ENCODE measurements at places on chromosomes 4 and X.
A peak's percentile ranks its signal among the peaks of the same experiment; 100 is the strongest.

DNA sequence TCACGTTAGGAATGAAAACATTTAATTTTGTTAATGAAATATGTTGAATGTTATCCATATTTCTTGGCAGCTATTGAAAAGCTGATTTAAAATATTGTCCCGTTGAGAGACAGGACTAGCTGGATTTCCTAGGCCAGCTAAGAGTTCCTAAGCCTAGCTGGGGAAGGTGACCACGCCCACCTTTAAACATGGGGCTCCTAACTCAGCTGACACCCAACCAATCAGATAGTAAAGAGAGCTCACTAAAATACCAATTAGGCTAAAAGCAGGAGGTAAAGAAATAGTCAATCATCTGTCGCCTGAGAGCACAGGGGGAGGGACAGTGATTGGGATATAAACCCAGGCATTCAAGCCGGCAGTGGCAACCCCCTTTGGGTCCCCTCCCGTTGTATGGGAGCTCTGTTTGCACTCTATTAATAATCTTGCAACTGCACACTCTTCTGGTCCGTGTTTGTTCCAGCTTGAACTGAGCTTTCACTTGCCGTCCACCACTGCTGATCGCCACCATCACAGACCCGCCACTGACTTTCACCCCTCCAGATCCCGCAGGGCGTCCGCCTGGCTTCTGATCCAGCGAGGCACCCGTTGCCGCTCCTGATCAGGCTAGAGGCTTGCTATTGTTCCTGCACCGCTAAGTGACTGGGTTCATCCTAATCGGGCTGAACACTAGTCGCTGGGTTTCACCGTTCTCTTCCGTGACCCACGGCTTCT is 308.9 kb downstream of the GLUD2 start:
- DNase-seq, result no peak

DNA sequence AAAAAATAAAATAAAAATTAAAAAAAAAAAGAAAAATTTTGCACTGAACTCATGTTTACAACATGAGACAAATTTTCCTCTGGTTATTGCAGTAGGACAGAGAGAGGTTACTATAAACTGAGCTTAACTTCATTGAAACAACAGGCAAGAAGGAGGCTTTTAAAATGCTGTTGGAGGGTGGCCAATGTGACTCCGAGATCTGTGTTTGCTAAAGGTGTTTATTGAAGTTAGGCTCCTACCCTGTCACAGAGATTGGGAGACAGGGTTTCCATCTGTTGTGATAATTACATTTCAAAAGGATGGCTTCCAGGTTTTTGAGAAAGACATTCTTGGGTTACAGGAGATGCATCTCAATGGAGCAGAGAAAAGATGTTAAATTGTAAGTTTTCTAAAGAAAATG is 370.5 kb upstream of the HS3ST1 start:
- DNase-seq, result no peak

DNA sequence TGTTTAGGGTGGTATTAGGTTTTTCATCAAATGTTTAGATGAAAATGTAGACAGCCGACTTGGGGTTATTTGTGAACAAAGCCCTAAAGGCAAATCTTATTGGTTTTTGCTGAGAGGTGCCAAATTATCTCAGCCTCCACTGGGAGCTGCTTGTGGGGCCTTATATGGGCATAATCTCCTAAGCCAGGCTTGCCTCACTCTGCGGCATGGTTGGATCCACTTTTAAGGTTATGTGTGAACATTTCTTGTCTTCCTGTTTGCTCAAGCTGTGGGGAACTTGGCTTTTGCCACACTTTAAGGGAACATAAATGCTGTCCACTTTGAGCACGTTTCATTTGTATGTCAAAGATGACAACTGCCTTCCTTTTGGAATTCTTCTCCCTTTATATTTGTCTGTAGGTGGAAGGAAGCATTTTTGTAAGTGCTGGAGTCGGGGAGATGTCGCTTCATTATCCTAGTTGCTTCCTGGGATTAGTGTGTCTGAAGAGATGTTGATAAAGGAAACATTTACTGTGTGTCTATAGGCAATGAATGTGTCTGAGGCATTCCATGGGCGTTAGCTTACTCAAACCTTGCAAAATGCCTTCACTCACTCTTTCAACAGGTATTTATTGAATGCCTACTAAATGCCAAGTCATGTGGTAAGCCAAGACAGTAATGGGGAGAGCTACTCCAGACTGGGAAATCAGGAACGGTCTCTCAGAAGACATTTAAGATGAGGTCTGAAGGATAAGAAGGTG is 78.3 kb downstream of the SLC9A6 start:
- no peak for DNase-seq

DNA sequence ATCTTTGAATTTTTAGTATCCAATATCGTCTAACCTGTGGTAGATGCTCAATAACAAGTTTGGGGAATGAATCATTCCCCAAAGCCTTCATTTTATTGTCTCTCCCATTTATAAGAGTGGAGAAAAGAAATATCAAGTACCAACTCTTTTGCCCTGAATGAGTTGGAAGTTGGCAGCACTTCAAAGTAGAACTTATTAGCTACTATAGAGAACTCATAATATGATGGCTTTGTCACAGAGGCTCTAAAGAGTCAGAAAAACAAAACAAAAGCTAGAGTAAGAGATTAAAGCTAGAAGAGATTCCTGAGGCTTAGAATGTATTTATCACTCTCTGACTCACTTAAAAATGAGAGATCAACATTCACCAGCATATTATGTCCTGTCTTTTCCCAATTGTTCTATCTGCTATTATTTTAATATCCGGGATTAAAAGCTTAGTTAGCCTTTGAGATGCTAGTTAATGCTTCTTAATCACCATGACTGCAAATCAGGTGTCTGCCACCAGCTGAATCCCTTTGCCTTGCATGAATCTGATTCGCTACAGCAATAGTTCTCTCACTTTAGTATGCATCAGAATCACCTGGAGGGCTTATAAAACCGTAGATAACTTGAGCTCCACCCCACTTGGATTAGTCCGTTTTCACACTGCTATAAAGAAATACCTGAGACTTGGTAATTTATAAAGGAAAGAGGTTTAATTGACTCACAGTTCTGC is 77.9 kb downstream of the PALLD start:
- no peak for DNase-seq

- DNase-seq, result no peak
These were observed 868.5 kb upstream of the SLIT2 start for GRCh38 chr4:19382993-19383756.

DNA sequence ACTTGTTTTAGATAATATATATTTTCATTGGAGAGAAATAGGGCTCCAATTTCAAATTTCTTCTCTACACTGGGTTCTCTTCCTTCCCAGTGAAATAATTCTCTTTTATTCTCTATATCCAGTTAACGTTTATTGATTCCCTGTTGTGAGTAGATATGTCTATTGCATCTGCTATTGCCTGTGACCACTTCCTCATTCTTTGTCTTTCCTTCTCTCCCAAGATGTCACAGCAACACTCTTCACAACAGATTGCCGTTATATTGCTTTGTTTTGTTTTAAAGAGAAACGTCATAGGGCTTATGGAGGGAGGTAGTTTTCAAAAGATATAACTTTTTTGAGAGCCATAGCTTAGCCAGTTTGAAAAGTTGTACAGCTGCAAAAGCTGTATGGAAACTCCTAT is 343.8 kb downstream of the ARHGAP24 start:
- no peak for DNase-seq

DNA sequence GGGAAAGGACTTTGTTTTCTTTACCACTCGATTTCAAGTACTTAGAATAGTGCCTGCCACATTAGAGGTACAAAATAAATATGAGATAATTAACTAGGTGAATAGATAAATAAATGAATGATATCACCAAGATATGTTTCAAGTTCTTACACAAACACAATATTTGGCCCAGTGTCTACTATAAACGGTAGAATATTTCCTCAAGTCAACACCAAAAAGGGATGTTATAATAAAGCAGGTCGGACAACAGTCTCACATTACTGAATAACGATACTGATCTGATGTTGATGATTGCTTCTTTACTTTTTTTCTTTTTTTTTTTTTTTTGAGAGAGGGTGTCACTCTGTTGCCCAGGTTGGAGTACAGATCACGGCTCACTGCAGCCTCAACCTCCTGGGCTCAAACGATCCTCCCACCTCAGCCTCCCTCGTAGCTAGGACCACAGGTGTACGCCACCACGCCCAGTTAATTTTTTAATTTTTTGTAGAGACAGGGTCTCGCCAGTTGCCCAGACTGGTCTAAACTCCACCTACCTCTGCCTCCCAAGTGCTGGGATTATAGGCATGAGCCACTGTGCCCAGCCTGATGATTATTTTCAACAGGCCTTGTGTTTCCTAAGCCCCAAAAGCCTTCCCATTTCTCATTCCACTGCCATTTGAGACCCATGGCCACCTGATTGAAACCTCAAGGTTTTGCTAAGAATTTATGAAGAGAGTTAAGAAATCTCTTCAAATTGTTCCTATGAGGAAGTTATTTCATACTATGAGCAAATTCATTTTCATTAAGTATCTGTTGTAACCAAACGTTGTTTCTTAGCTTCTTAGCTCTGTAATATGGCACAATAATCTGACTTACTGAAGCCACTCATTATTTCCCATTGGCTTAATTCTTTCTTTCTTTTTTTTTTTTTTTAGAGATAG is 2.3 kb downstream of the MANBA start:
- no peak for DNase-seq

- no peak for DNase-seq
These were observed 240.2 kb downstream of the ADGRL3 start for GRCh38 chr4:61440321-61440720.

GRCh38 chr4:121164291-121164690 is at the start of gene TNIP3:
Gene TNIP3 (minus strand): TSS chr4:121164321. CDS start chr4:121164125, 196 bp downstream.
- no peak for DNase-seq

- no peak for DNase-seq
These were observed 89.8 kb downstream of the EMCN start for GRCh38 chr4:100428051-100428450.

DNA sequence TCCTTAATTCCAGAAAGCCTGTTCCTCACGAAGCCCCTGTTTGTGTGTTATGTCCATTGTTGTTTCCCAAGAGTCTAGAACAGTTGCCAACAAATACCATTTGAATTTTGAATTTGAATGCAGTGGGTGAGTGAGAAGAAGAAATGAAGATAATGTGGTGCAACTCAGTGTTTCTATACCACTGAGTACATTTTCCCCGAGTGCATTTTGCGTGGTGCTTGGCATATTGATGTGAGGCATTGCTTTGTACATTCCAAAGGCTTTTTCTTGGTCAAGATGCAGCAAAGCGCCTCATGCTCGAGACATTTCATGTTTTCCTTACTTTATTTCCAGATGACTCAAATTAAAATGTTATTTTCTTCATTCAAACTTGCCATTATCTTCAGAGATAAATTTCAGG is 253.1 kb upstream of the RPS6KA3 start:
- DNase-seq, result no peak

DNA sequence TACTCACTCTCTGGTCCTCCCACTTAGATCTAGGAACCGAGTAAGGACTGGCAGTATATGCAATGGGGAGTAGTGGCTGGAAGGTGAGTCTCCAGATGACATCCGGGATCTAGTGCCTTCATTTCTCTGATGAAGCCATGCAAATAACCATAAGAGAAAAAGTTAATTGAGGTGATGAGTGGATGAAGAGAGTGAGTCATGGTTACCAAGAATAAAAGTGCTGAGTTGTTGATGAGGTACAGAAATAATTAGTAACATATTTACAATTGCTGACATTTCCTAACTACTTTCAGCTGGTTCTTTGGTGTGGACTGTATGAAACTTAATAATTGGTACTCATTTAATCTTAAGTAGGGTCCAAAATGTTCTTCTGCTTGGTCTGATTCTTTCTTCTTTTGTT is 146.7 kb upstream of the PITX2 start:
- no peak for DNase-seq

GRCh38 chrX:57915680-57916079 is 5.4 kb upstream of the ZXDA start:
- DNase-seq, result no peak

DNA sequence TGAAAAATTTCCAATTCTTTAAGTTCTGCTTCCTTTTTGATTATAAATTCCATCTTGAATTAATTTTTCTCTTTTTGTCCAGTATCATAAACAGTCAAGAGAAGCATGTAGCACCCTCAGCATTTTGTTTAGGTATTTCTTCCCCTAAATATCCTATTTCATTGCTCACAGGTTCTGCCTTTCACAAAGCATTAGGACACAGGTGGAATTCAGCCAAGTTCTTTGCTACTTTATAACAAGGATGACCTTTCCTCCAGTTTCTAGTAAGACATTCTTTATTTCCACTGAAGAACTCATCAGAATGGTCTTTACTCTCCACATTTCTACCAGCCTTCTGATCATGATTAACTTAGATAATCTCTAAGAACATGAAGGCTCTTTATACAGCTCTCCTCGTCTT is 7.4 kb downstream of the SLC9B1 start:
- DNase-seq, result peak; percentile 53

- DNase-seq, result peak; percentile 59
These were observed 3.8 kb upstream of the ADH1B start for GRCh38 chr4:99324979-99325378.

- DNase-seq, result peak; percentile 35
These were observed 28.1 kb downstream of the SLC16A2 start for GRCh38 chrX:74449322-74449936.

- no peak for DNase-seq
These were observed 91.2 kb downstream of the FAM53A start for GRCh38 chr4:1592709-1593417.

DNA sequence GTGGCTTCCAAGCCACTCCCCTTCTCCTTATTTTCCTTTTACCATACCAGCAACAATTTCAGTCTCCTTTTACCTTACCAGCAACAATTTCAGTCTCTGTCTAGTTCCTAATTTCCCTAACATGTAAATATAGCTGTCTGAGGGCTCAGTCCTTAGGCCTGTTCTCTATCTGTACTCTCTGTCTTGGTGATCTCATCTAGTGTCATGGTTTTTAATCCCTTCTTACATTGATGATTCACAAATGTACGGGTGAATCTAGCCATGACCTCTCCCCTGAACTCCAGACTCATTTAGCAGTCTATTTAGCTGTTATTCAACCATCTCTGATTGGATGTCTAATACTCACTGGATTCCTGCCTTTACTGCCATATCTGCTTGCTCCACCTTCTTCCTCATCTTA is 7.2 kb downstream of the IL15 start:
- no peak for DNase-seq

DNA sequence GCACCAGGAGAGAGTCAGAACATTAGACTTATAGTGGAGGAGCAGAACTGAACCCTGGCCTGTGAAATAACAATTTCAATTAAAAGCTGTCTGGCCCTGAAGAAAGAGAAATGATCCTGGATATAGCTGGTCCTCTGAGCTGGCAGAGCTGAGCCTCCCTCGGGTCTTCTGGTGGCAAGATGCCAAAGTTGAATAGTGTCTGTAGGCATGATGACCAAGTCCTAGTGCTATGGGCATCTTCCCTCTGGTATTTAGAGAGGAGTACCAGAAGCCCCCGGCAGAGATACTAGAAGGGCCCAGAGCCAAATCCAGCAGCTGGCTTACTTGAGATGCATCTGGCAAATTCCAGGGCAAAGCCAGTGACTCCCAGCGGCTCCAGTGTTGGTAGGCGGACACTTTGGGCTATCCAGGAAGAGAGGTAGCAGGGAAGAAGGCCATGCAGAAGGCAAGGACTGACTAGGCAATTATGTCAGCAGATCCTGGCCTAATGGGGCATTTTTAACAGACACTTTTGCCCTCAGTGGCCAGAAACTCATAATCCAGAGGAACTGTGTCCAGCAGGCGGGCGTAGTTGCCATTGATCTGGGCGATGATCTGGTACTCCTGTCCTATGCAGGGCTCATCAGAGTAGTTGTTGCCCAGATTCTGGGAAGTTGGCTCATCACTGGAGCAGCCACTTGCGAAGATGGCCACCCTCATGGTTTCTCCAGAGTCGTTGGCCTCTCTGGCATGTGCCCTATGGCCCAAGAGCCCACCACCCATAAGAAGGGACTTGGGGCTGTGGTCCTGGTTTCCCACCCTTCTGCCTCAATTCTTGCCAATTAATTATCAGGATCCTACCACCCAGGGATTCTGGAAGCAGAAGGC is 17.9 kb downstream of the VSIG4 start:
- DNase-seq, result no peak

Measured in body of pancreas (tissue), 4 donors.